ENCODE measurements at places on chromosomes 16 and 17.

GRCh38 chr16:54456291-54456690 is 169.7 kb upstream of the IRX3 start:
- no peak for DNase-seq

GRCh38 chr16:23505671-23506605 is 4.4 kb downstream of the GGA2 start:
- DNase-seq, result no peak

GRCh38 chr17:46949291-46950174 is 26.6 kb downstream of the GOSR2 start:
- DNase-seq, result no peak

DNA sequence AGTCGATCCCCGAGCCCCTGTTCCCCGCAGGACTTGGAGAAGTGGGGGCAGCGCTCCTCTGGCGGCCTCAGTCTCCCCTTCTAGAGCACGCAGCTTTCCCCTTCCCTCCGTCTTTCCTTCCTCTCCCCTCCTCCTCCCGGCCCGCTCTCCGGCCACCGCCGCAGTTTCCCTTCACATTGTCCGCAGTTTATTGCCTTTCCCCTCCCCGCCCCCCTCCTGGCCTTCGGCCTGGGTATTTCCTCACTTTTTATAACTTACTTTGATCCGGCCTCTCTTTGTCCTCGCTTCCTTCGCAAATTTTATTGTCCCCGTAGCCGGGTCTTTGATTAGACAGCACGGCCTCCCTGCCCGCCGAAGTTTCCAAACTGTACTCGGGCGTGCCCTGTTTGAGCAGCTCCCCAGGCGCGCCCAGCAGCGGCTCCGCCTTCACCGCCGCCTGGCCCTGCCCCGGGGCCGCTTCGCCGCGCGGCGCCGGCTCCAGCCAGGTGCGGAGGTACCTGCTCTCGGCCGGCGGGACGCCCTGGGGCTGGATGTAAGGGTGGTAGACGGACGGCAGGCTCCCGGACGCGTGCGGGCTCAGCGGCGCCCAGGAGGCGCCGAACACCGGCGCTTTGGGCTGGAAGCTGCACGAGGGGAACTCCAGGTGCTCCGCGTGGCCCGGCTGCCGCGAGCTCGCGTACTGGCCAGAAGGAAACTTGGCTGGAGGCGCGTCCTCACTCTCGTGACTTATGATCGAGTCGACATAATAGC is 488 bp downstream of the HOXB9 start:
- DNase-seq, result no peak

- DNase-seq, result no peak
Observed at GRCh38 chr16:78364556-78364880, 265.1 kb downstream of the WWOX start.

Data from anterior cingulate cortex (tissue), 58 donors.